Spinal cord (tissue), 10 donors: ENCODE measurements at places on chromosomes 12 and 14.
A peak's percentile ranks its signal among the peaks of the same experiment; 100 is the strongest.

DNA sequence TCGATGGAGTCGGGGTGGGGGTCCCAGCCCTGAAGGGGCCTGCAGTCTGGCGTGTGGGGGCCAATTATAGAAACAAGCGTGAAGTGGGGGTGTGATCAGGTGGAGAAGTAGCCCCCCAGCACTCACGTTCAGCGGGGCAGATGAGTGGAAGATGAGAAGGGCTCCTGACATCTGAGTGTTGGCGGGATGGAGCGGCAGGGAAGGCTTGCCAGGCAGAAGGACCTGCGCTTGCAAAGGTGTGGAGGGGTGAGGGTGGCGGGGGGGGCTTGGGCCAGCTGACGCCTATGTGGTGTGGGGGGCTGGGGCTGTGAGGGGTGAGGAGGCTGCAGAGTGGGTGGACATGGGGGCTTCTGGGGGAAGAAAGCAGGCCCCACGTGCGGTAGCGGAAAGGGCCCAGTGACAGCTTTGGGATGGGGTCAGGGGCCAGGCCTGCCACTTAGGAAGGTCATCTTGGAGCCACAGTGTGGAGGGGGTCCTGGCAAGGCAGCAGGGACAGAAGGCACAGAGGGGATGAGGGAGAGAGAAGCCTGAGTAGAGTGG is 22.2 kb upstream of the BEGAIN start:
- DNase-seq, result no peak

GRCh38 chr14:78764240-78764639 is 594.1 kb downstream of the NRXN3 start:
- no peak for DNase-seq

GRCh38 chr12:104576980-104577580 is 120.3 kb downstream of the CHST11 start:
- no peak for DNase-seq

- peak; percentile 81 for DNase-seq
Observed at GRCh38 chr14:96090441-96091148, 51.4 kb downstream of the C14orf132 start.

- no peak for DNase-seq
Observed at GRCh38 chr12:49024543-49024942, 6.0 kb upstream of the PRKAG1 start.

GRCh38 chr14:64074961-64075612 is 219.1 kb downstream of the ESR2 start:
- no peak for DNase-seq

DNA sequence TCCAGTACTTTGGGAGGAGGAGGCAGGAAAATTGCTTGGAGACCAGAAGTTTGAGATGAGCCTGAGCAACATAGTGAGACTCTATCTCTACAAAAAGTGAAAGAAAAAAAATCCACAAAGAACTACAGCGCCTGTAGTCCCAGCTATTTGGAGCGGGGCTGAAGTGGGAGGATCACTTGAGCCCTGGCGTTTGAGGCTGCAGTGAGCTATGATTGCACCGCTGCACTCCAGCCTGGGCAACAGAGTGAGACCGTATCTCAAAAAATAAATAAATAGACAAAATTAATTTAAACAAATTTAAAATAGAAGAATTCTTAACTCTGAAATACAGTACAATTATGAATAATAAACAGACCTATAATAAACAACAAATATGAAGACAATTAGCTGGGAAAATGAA is 40.9 kb downstream of the ATL1 start:
- no peak for DNase-seq

GRCh38 chr14:63006531-63006930 is 38.7 kb downstream of the KCNH5 start:
- DNase-seq, result no peak

GRCh38 chr14:68449561-68450181 is 343.2 kb downstream of the ZFP36L1 start:
- no peak for DNase-seq

GRCh38 chr14:49586673-49587460 is 687 bp upstream of the RPS29 start:
- peak; percentile 64 for DNase-seq

DNA sequence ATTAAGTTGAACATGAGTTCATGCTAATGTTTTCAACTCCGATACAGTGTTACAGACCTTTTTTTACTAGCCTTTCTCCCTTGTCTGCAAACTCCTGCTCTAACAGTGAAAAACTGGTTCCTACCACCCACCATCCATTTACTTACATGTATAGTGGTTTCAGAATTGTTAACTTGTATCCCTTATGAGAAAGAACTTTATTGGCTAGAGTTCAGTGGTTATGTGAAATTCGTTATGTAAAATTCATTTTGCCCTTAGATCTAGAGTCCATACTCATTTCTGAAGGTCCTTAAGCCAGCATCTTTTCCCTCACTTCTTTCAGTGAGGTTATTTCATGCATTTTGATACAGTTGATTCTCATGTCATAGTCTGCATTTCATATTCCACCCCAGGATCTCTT is 51.0 kb downstream of the PRKCH start:
- DNase-seq, result no peak

DNA sequence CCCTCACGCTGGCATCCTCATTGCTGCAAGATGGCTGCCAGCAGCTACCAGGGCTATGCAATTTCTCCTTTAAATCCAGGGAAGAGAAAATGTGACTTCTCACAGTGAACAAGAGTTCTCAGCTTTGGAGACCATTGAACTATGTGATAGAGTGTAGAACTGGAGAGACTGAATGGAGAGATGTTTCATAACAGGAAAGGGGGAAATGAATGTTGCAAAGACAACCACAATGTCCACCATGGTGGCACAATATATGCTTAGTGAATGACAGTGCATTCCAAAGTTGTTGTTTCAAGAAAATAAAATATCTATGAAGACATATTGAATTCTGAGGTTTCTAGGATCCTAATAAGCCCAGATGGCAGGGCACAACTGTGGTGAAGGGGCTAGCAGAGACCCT is 13.2 kb upstream of the COCH start:
- DNase-seq, result no peak

- no peak for DNase-seq
Observed at GRCh38 chr14:22188318-22188717, 400.7 kb downstream of the DAD1 start.

- no peak for DNase-seq
Observed at GRCh38 chr14:105247715-105248367, 492 bp upstream of the BTBD6 start.

- DNase-seq, result no peak
Observed at GRCh38 chr12:123225443-123225842, 7.5 kb downstream of the MPHOSPH9 start.

DNA sequence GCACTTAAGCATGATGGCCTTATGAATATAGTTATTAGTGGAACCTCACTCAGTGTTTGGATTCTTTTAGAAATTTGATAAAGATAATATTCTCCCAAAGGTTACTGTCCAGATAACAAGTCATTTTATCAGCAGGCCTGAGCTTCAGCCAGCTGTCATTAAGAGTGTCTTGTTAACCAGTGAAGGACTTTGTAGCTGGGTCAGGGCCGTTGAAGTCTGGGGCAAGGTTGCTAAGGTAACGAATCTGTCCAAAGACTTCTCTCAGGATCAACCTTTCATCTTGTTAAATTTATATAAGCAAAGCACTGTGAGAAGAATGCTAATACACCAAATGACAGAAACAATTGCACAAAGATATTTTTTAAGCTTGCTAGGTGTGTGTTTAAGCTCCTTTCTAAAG is 271.3 kb upstream of the TMPO start:
- DNase-seq, result peak; percentile 69

DNA sequence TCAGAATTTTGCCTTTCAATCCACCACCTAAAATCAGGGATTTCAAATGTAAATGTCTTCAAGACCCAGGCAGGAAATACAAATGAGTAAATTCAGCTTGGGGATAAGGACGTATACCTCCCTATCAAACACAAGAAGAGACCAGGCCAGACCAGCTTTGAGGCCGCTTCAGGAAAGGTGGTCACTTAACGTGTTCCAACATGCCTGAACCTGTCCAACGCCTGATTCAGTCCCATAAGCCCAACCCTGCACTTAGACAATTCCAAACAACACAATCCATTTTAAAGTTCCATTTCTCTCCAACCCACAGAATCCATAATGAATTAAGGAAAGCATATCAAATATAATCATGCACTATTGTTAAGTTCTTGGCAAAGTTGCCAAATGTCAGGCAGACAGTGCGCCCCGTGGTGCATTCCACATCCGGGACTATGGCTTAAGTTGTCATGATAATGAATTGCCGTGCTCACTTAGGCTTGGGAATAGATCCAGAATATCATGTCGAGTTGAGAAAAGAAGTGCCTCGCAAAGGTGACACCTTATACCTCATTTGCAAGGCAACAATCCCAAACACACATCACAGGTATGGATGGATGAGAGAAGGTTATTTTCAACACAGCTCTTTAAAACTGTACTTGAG is 35.5 kb downstream of the CCDC60 start:
- no peak for DNase-seq

DNA sequence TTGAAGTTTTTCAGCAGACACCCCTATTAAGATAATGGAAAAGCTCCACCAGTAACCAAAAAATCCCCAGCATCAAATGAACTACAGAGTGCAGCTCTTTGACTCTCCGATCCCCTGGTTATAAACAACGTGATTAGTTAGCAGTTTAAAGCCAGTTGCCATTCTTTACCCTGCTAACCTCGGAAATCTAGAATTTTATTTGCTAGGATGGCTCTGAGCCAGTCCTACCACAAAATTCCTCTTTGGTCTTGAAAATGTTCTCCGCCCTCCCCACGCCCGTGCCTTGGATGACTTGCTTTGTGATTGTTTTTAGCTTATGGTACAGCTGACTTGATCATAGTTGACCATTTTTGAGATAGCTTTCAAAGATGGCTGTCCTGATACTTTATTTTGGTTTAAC is 1.2 kb downstream of the KLHDC2 start:
- DNase-seq, result no peak

GRCh38 chr14:59777006-59777579 is 93.5 kb downstream of the RTN1 start:
- DNase-seq, result no peak

DNA sequence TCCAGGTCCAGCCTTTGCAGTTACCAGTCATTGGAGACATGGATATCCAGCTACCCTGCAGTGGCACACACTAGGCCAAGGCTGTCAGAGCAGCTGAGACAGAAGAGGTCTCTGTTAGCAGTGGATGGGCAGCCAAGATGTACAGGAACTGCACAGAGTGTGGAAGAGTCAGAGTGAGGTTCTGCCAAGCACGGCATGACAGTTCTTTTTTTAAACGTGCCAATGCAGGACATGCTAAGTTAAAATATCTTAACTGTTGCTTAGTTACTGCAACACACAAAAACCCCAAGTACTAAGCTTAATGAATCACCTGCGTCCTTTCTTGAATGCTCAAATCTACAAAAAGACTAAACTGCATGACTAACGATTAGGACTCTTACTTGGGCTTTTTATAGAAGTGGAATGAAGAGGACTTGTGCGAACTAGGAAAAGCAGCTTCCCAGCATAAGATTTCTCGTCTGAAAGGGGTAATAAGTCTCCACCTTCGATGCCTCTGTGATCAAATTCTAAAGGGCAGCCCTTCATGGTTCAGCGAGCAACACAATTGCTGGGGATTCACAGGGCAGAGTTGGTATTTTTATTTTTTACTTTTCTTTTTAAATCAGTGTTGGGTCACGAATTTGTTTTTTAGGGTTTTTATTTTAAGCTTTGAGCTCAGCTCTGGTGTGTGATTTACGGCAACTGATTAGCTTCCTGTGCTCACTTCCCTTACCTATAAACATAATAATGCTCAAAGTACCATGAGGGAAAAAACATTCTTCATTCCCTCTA is 20.6 kb downstream of the MAPK1IP1L start:
- DNase-seq, result peak; percentile 89

- DNase-seq, result no peak
Observed at GRCh38 chr12:82723093-82723492, 36.4 kb downstream of the TMTC2 start.

GRCh38 chr14:37369425-37369824 is 171.7 kb downstream of the MIPOL1 start:
- DNase-seq, result no peak

DNA sequence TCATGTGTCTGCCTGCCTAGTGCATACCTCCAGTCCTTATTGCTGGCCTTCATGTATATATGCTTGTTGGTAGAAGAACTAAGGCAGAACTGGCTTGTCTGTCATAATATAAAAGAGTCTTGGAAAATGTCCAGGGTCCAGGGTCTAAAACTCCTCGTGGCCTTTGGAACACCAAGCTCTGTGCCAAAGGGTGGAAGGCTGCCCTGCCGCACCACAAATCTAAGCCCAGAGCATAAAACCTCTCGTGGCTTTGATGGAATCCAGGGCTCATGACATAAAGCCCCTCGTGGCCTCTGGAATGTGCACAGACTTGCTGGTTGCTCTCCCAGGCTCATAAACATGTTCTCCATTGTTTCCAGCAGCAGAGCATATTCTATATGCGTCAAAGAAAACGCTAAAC is 107.9 kb downstream of the BBS10 start:
- no peak for DNase-seq

DNA sequence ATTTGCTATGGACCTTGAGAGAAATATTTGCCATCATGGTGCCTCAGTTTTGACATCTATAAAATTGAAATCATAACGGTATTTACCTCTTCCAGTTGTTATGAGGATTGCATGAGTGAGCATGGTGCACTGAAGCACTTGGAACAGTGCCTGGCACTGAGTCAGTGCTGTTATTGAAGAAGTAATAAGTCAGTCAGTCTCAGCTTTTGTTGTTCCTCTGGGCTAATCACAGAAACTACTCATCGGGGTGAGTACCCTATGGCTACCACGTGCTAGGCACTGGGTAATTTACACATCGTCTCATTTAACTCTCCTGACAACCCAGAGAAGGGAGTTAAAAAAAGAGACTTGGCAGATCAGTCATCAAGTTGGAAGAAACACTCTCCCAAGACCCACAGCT is 159.5 kb upstream of the NRXN3 start:
- DNase-seq, result no peak

GRCh38 chr12:65937161-65937641 is 112.9 kb downstream of the HMGA2 start:
- DNase-seq, result no peak

DNA sequence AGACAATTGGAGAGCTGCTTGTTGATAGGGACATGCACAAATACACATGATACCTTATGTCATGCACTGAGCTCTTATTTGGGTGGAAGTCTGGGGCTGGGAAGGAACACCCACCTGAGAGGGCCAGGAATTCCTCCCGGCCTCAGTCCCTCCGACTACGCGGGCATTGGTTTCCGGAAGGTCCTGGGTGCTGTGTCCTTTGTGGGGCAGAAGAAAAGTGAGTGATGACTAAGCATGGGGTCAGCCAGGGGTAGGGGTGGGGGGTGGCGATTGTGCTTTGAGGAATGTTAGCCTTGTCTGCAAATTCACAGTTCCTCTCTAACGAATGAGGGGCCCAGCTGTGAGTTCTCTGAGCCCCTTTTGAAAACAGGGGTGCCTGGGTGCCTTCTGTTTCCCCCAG is 798 bp downstream of the CELA1 start:
- DNase-seq, result no peak

- DNase-seq, result no peak
Observed at GRCh38 chr12:113988976-113989375, 22.9 kb upstream of the RBM19 start.
